CD4-positive, alpha-beta T cell treated with Interleukin-12 subunit alpha and Interleukin-12 subunit beta, for 1 hour (primary cell): ENCODE measurements at places on chromosomes 4 and X.

- no peak for DNase-seq
Observed at GRCh38 chrX:46324166-46324565, 221.1 kb downstream of the ZNF674 start.

GRCh38 chrX:150844016-150844415 is 54.5 kb downstream of the CD99L2 start:
- no peak for DNase-seq

- DNase-seq: no peak
Observed at GRCh38 chrX:48578661-48579128, 4.4 kb downstream of the RBM3 start.

DNA sequence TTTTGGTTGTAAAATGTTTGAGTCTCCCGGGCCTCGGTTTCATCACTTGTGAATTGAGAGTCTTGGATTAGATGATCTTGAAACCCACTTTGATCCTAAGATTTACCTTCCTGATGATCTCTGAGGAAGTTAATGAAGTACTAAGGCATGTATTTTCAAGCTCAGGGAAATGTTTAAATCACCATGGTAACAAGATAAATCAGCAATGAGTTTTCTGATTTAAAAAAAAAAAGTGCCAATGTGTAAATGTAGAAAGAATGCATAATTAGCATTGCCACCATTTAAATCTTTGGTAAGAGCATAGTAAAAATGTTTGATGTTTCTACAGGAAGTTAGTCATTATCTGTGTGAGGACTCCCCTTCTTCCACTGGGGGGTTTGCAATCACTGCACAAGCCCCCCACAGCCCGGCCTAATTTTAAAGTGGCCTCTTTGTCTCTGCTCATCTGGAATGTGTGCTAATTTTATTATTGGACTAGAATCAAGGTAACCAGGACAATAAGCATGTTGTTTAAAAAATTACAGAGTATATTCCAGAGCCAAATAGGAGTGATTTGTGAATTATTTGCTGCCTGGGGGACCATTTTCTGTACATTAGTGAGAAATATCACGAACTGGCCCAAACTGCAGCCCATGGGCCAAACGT is 93.6 kb downstream of the SLC34A2 start:
- DNase-seq: no peak

- no peak for DNase-seq
Observed at GRCh38 chr4:75169427-75169826, 236.5 kb downstream of the PARM1 start.

GRCh38 chrX:69321789-69322188 is 156.5 kb upstream of the PJA1 start:
- DNase-seq: no peak

DNA sequence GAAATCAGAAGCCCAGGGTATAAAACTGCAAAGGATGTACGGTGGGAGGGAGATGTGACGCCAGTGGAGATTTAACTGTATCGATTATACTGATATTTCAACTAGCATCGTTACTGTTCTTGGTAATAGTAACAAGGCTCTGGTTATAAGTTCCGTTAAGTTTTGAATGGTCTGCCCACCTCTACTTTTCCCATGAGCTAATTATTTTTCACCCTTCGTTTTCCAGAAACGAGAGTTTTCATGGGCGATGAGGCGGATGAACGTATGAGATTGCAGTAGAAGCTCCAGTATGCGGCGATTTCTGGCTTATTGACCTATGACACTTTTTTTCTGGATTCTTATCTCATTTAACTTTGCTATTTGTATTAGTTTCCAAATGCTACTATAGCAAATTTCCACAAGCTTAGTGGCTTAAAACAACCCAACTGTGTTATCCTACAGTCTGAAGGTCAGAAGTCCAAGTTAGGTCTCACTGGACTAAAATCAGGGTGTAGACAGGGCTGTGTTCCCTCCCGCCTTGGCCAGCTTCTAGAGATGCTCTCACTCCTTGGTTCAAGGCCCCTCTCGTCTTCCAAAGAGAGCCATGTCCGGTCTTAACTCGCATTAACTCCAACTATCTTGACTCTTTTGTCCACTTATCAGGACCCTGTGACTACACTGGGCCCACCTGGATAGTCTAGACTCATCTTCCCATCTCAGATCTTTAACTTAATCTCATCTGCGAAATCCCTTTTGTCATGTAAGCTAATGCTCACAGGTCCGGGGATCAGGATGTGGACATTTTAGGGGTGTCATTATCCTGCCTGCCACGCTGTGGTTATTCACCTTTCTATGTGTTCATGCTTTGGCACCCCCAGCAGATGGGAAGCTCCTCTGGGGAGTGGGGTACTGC is 122.5 kb downstream of the IRF2 start:
- DNase-seq: no peak

- no peak for DNase-seq
Observed at GRCh38 chr4:124060261-124060918, 652.1 kb downstream of the ANKRD50 start.

- no peak for DNase-seq
Observed at GRCh38 chr4:145076469-145076855, 21.5 kb downstream of the ANAPC10 start.
